ENCODE measurements at places on chromosomes 6 and 20.

DNA sequence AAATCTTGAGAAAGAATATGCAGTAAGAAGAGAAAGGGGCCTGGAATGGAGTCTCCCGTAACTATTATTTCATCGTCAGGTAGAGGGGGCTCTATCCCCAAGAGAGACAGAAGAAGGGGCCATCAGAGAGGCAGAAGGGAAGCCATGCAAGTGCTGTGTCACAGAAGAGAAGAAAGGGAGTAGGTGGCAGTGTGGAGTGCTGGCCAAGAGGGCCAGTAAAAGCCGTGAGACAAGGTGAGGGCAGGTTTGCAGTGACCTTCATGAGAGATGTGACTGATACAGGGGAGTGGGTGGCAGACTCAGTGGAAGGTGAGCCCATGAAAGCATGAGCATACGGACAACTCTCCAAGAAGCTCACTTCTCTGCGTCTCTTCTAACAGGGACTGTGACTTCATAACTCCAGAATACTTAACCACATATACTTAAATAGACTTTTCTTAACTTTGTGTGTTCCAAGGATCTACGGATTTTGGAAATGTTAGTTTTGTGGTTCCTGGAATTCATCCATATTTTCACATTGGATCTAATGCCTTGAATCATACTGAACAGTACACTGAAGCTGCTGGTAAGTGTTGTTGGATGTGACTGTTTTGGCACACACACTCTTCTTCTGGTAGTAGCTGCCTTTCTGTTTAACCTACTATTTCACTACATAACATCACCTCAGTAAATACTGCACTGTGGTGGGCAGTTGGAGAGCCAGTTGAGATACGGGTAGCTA is 15.6 kb downstream of the PM20D2 start:
- DNase-seq: no peak

DNA sequence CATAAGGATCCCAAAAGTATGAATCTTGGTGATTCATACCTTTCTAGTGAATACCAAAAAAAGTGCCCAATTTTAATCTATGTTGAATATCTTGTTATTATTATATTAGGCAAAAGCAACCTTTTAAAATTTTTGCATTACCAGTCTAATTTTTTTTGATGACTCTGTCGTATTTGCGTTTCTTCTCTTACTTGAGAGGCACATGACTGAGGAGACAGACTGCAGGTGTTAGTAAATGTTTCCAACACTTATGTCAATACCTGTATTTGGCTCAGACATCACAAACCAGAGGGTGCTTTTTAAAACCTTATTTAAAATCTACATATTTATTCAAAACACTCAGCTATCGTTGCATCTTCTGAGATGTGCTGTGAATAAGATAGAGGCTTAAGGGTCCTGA is 27.1 kb downstream of the ID4 start:
- no peak for DNase-seq

DNA sequence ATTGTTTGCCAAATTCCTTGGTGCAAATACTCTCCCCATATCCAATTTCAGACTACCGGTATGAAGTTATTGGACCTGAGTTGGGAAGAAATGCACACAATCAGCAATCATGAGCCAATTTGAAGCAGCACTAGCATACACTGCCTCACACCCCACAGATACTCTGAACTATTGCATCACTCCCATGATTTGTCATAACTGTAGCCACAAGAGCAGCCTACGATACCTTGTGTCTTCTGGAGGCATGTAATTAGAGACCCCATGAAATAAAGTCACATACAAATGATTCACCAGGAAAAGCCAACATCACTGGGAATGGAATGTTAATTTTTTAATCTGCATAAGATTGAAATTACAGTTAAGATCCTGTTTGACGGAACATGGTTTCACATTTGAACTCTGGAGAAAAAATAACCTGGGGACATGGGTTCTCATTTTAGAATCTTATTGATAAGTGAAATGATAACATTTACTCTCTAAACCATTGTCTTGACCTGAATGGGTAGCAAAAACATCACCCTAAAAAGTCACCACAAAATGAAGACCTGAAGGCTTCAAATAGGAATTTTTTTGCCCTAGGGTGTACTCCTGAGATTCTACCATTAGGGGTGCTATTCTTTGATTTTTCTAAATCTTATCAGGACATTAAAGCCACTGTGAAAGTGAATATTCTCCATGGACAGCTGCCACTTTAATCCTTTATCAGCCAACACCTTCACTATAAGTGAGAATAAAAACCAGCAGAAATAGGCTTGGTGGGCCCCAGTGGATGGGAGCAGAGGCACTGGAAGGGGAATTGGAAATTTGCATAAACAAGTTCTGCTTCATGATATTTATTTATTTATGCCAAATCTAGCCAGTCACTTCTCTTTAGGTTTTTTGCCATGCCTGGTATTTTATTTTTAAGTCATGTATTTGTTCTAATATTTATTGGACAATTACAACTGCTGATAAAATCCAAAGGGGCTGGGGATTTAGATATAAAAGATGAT is 34.5 kb upstream of the HBS1L start:
- DNase-seq: no peak

DNA sequence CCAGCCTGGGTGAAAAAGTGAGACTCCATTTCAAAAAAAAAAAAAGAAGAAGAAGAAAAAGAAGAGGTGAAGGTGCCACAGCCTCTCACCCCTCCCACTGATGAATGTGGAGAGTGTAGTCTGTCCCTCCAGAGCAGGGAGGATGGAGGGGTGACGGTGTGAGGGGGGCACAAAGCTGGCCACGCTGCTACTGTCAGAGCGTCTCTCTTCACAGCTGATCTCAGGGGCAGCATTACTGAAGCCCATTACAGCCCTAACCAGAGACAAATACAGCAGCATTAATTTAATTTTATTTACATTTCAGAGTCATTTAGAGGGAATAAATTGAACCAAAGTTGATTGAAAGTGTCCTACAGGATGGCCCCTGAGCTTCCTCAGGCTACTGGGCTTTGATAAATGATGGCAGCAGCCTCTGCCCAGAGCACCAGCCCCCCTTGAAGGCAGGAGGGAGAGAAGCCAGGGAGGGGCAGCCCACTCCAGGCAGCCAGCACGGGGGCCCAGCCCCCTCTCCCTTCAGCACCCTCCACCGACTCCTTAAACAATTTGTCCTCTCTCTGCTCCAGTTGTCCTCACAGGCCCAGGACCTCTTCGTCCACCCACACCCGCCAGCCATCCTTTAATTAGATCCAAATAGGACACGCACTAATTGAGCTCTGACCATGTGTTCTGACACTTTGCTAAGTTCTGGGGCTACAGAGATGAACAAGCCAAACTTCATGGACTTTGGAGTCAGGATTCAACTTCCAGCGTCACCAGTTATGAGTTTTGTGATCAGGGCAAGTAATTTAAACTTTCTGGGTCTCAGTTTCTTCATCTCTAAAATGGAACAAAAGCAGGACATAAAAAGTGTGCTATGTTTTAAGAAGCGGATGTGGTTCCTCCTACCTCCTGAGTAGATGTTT is 18.6 kb upstream of the ZFAND3 start:
- no peak for DNase-seq

DNA sequence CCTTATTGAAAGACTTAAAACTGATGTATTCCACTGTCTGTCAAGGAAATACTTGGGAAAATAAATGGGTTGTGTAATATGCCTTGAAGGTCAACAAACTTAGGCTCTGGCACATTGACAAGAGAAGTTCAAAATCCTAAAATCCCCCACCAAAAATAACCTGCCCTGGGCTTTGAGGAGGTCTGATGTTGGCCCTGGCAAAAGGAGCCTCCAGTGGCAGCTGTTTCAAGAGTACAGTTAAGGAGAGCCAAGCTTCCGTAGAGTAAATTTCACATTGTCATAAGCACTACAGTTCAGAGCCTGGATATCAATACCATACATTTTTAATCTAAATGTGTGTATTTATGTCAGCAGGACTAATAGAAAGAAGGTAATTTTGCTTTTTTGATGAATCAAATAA is 282.7 kb downstream of the EYA4 start:
- no peak for DNase-seq

DNA sequence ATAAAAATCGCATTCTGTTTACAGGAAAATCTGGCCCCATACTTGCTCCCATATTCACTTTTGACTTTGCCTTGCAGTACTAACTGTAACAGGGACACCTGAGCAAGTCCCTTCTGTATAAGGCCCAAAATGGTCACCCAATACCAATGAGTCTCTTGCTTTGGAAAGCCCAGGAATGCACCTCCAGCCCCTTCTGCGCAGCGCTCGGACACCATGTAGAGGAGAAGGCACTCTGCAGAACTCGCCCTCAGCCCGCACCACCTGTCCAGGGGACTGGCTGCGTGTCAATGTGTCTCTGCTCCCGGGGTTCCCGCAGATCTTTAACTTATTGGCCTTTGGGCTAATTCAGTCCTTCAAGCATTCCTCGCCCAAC is 746 bp upstream of the PRND start:
- no peak for DNase-seq

GRCh38 chr20:14336686-14337085 is 726 bp downstream of the FLRT3 start:
- no peak for DNase-seq

- DNase-seq: no peak
Measured at GRCh38 chr20:11246251-11246775, 572.5 kb upstream of the JAG1 start.

- no peak for DNase-seq
Measured at GRCh38 chr20:23551786-23552185, 16.5 kb downstream of the CST9L start.

GRCh38 chr20:61701401-61701800 is 364.3 kb downstream of the TAF4 start:
- DNase-seq: no peak
